ENCODE measurements at places on chromosomes 5 and 9. TPM values are rescaled to one million over a fixed set of nuclear protein-coding genes. Genes with fewer than 3 reads are reported as not detected.

GRCh38 chr5:170757182-170757601 is 26.3 kb upstream of the GABRP start:
- no peak for DNase-seq

DNA sequence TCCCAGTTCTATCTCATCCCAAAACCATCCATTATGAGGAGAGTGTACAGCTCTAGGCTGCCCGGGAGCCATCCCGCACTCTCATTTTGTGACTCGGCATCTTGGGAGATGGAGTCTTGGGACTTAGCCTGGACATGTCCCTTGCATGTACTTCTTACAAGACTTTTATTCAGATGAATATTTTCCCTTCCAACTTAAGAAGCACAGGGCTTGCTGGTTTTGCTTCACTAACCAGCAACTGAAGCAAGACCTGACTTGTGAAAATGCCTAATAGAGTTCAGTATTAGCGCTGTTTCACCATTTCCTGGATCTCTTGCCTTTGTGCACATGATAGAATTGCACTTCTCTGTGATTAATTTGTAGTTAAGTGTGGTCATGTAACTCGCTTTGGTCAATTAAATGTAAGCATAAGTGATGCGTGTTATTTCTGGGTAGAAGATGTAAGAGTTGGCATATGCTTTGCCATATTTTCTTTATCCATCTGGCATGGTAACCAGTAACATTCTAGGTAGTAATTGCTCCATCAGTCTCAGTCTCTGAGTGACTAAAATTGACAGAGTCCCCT is 55.8 kb downstream of the PDCD1LG2 start:
- DNase-seq: no peak

The TERT gene
- not detected for total RNA-seq

- no peak for DNase-seq
Measured at GRCh38 chr5:16619136-16619535, 2.3 kb upstream of the RETREG1 start.

DNA sequence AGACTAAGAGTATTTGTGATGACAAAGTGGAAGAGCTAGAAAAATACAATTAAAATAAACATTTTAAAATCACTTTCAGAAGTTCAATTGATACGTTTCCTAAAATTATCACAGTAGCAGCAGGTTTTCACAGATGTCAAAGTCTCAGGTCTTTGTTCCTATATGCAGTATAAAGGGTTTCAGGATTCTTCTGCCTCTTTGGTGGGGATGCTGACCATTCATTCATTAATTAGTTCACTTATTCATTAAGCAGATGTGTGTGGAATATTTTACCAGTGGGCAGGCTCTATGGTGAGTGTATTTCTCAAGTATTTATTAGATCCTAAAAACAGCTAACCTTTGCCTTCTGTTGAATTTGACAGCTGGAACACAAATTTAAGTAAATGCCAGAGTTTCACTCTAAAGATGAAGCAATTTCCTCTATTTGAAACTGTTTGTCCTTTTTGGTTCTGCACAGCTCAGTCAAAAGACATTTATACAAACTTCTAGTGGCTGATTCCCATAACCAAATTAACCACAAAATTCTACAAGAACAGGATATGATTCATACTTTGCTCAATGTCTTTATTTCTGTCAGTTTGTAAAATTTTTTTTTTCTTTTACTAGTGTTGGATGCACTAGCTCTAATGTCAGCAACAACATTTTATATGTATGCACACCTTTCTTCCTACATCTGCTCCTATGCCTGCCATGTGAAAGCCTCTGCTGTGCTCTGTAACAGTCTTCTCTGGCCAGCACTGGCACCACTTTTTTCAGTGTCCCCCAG is 75.9 kb upstream of the PRR16 start:
- DNase-seq: peak; percentile 94

The PAIP1 gene
- 151 TPM for total RNA-seq

GRCh38 chr5:115168829-115169486 is 750 bp downstream of the TRIM36 start:
- no peak for DNase-seq

DNA sequence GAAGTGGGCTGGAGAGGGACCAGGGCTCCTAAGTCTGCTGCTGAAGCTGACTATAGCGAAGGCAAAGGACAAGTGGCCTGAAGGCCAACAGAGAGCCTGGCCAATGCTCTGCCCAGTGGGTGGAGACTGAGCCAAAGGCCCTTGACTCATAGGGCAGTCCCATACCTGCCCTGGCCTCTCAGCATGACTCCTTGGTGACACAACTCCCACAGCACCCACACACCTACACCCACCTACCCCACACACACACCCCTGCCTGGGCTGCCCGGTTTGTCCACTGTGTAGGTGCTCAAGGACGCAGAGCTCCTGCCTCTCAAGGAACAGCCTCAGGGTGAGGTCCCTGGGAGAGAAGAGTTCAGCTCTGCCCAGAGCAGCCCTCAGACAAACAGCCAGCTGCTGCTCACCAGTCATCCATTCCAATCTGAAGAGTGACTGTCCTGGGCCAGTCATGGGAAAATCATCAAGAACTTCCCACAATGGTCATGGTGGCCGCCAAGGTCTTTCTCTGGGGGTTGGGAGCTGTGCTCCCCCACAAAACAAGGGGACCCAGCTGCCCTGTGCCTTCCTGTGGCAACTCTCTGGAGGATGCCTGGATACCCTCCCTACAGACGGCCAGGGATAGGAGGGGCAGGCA is 5.0 kb downstream of the TNIP1 start:
- no peak for DNase-seq

DNA sequence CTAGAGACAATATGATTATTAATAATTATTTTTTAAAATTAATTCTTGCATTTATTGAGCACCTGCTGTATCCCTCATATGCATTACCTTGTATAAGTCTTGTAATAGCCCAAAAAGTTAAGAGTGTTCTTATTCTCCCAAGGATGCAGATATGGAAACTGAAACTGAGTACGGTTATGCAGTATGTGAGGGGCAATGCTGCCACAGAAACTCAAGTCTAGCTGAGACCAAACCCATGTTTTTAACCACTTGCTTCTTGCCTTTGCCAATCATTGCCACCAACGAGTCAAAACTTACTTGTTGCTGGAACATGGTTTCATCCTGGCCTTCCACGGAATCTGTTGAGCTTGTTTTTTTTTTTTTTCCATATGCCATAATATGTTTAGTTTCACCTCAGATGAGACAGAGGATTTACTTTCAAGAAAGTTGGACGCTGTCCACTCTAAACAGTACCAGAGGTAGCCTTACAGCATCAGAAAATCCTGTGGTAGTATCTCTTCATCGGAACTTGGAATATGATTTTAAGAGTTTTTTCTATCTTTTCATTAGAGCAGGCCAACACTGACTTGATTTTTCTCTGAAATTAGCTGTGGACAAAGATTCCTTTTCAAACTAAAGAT is 27.9 kb downstream of the DOCK8 start:
- DNase-seq: no peak

GRCh38 chr5:58156973-58157701 is 302.7 kb downstream of the PLK2 start:
- DNase-seq: peak; percentile 48

GRCh38 chr5:13695076-13695712 is 249.3 kb downstream of the DNAH5 start:
- DNase-seq: no peak

The PCDHA6 gene
- 16.9 TPM for total RNA-seq

The CDH9 gene
- total RNA-seq: not detected

DNA sequence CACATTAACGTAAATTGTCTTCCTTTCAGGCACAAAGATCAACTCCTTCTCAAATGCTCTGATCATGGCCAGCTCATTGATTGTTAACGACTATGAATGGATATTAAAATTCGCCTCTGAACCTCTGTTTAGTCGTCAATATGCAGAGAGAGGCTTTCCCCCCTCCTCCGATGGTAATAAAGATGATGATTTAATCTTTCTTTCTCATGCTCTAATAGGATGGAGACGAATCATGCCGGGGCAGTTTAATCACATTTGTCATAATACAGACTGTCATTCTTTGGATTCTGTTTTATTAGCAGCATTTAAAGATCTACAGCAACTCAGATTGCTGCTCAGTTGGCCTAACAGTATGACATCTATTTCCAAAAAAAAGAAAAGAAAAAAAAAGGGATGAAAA is 132.9 kb downstream of the SREK1 start:
- DNase-seq: no peak

DNA sequence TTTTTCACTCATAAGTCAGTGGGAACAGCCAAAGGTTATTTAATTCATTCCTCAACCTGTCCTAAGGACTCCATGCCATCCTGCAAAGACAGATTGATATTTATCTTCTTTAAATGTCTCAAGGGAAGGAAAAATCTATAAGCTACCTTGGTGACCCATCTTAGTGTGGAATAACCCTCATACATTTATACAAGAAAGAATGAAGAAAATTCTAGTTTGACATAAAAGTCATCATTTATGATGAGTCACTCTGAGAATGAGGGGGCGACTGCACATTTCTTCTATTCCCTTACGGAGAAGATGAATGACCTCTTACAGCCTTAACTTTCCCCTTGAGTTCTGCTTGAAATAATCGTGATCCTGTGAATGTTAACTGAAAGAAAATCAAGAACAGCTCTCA is 26.8 kb upstream of the NUDT12 start:
- peak; percentile 6 for DNase-seq

DNA sequence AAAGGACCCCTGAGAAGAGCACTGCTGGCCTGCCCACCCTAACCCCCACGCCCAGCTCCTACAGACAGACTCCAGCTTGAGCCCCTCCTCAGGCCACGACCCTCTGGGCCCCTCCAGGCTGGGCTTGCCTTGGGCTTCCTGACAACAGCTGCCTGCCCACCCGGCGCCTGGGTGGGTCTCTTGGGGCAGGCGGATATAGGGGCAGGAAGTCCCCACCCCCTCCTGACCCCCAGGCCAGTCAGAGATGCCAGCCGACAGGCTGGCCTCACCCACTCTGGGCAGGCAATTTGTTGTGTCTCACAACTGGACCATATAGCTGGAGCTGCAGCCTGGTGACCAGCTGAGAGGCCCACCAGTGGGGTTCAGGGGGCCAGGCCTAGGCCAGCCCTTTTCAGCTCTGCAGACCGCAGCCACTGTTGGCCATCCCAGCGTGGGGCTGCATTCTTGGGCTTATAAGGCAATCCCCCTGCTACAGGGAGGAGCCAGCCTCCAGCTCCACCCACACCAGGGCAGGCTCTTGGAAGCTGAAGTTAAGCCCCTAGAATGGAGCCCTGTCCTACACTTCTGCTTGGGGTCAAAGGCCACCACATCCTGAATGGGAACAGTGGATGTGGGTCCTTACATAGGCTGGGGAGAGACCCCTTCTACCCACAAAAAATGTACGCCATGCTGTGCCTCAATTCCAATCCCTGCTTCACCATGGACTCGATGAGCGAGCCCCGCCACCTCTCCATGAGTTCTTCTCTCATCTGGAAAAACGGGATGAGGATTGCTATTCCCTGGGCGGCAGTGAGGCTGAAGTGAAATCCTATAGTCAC is 2.0 kb downstream of the PDLIM7 start:
- peak; percentile 96 for DNase-seq

DNA sequence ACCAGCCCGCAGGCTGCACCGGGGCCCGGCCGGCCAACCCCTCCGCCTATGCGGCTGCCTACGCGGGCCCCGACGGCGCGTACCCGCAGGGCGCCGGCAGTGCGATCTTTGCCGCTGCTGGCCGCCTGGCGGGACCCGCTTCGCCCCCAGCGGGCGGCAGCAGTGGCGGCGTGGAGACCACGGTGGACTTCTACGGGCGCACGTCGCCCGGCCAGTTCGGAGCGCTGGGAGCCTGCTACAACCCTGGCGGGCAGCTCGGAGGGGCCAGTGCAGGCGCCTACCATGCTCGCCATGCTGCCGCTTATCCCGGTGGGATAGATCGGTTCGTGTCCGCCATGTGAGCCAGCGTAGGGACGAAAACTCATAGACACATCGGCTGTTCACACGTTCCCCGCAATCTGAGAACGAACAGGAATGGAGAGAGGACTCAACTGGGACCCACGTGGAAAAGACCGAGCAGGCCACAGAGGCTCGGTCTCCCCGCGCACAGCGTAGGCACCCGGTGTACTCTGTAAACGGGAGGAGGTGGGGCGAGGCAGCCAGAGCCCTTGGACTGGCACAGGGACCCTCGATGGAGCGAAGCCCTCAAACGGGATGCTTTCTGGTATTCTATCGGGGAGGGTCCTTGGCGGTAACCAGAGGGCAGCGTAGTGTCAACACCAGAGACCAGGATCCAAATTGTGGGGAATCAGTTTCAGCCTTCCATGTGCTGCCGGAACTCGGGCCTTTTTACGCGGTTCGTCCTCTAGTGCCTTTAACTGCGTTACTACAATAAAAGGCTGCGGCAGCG is 1.9 kb downstream of the FOXE1 start:
- DNase-seq: no peak

DNA sequence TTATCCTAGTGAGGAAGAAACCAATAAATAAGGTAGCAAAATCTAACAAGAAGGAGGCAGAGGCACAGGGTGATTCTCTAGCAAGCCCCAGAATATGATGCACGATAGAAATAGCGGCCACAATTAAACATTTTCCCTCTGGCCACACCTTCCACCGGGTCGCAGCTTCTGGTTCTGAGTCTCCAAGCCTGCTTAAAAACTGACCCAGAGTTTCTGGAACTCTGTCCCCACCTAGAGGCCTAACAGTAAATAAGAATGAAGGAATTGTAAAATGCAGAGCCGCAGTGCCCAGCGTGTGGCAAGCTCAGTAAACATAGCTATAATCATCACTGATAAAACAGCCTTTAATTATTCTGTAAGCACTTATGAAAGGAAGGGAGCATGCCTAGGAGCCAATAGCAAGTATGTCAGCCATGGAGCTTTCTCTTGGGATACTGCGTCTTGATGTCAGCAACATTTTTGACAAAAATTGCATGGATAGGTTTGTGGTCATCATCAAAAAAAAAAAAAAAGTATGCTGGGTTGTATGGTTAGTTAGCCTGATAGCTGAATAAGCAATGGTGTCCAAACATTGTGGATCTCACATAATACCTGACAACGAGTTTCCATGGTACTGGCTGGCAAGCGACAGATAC is 465.5 kb downstream of the DNAH5 start:
- DNase-seq: peak; percentile 1

- DNase-seq: peak; percentile 75
Measured at GRCh38 chr9:112863214-112863613, 27.5 kb downstream of the SLC46A2 start.

- no peak for DNase-seq
Measured at GRCh38 chr5:144575736-144576135, 405.1 kb downstream of the KCTD16 start.

GRCh38 chr5:156896546-156896945 is 46.5 kb downstream of the PPP1R2B start:
- DNase-seq: no peak

DNA sequence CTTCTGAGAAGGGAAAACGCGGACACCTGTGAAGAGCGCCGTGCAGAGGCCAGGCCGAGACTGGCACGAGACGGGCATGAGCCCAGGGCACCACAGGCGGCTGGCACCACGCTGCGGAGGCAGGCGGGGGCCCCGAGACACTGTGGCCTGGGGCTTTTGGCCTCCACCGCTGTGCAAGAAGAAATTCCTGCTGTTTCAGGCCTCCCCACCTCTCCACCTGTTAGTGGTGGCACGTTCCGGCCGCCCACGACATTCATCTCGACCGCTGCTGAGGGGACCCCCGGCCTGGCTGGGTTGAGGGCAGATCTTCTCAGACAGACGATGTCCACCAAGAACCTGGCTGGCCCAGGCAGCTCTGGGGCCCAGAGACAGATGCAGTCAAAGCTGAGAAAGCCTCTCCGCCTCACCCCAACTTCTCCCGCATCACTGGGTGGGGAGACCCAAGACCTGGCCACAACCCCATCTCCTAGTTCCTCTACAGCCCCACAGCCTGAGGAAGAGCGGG is 11.5 kb downstream of the NACC2 start:
- no peak for DNase-seq

GRCh38 chr9:99680191-99680590 is 141.5 kb upstream of the NR4A3 start:
- DNase-seq: no peak

GRCh38 chr5:42715785-42716184 is 40.8 kb upstream of the CCDC152 start:
- no peak for DNase-seq

The ABCA1 gene
- 23.0 TPM for total RNA-seq

Data from cardiac muscle cell (in vitro differentiated cells and primary cell).